Mesendoderm (in vitro differentiated cells): ENCODE measurements at places on chromosomes 5 and 9.

DNA sequence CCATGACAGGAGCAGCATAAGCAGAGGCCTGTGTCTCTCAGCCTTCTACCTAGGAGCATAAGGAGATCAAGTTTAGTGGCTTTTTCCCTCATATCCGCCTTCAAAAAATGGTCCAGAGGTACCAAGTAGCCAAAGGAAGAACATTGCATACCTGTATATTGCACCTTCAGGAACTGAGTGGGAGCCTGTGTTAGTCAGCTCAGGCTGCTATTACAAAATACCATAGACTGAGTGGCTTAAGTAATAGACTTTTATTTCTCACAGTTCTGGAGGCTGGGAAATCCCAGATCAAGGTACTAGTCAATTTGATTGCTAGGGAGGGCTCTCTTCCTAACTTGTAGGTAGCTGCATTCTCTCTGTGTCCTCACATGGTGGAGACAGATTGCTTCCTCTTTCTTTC lies 597.4 kb upstream of the PTGER4 start:
- no peak for DNase-seq

GRCh38 chr5:137096149-137097103 lies 402.7 kb downstream of the SPOCK1 start:
- DNase-seq, result no peak

GRCh38 chr9:95725045-95725444 lies 150.4 kb upstream of the ERCC6L2 start:
- DNase-seq, result no peak

- peak; percentile 28 for DNase-seq
These were observed 95.3 kb upstream of the COL5A1 start for GRCh38 chr9:134546246-134546731.

- DNase-seq, result peak; percentile 39
These were observed 83.0 kb upstream of the FCN1 start for GRCh38 chr9:135000647-135001245.

GRCh38 chr9:113446323-113446740 lies 17.2 kb upstream of the RGS3 start:
- DNase-seq, result peak; percentile 74

DNA sequence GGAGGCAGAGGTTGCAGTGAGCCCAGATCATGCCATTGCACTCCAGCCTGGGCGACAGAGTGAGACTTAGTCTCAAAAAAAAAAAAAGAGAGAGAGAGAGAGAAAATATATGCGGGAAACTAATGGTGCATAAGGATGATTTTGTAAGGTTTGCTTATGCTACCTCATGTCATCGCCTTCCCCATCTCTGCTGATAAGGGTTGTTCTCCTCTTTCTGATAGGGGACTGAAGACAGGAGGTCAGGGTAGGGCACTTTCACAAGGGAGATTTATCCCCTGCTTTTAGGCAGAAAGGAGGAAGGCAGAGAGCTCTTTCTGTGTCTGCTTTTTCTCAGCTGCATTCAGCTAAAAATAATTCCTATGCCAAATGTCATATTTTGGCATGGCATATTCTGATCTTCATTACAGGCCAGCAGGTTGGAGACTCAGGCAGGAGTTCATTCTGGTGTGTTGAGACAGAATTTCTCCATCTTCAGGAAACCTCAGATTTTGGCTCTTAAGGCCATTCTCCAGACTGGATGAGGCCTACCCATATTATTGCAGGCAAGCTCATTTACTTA lies 220.2 kb downstream of the AUH start:
- no peak for DNase-seq
